Activated T-cell treated with anti-CD3 and anti-CD28 coated beads, Interleukin-2, amount 50 U/mL, for 4 hours (primary cell): ENCODE measurements at places on chromosomes 7 and 10. TPM values are rescaled to one million over a fixed set of nuclear protein-coding genes. Genes with fewer than 3 reads are reported as not detected.

Gene PAX2
- not detected for total RNA-seq

Gene OR2AE1
- not detected for total RNA-seq

Gene CCDC172
- not detected for total RNA-seq

Gene STEAP2
- total RNA-seq = 0.14 TPM

Gene ZNF503
- 0.30 TPM for total RNA-seq

DNA sequence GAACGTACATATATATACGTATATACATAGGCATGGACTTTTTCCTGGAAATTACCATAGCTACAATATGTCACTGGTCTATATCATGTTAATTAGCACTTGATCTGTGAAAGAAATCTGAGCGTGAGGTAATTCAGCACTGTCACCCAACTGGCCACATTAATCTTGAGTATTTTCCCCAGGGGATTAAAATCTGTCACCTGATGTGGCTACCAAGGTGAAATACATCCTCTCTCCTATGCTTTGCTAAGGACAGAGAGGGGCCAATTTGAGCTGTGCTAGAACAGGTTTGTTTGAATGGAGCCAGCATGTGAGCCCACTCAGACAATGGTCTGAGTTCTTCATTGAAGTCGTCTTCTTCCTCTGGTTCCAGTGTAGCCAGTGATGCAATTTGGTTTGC is 33.3 kb downstream of the CYCS start:
- DNase-seq = no peak

DNA sequence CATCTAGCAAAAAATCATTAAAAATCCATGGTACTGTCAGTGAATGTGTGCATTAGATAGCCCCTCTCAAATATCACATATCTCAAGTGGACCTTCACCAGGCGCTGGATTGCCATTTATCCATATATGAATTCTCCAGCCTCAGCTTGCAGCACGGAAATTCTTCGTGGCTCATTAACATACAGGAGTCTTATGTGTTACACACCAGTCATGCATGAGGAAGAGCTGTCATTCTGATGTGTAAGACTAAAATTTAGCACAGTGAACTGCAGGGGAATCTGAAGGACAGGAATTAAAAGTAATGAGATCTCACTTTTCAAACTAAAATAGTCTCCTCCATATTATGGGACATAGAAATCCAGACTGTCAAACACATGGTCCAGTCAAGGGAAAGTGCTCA is 542.4 kb upstream of the DPP6 start:
- no peak for DNase-seq

DNA sequence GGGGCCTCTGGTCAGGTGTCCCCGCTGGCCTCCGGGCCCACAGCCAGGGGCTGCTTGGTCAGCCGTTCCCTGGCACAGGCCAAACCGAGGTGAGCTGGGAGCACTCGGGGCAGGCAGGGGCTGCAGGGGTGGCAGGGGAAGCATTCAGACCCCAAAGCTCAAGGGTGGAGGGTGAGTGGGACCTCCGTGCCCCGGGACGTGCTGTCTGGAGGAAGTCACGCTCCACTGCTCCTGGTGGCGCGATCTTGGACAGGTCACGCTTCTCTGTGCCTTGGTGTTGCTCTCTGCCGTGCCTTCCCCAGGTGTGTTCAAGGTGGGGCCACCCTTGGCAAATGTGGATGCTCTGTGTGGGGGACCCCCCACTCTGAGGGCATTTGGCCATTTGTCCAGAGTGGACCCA is 24.6 kb upstream of the ELFN1 start:
- no peak for DNase-seq

DNA sequence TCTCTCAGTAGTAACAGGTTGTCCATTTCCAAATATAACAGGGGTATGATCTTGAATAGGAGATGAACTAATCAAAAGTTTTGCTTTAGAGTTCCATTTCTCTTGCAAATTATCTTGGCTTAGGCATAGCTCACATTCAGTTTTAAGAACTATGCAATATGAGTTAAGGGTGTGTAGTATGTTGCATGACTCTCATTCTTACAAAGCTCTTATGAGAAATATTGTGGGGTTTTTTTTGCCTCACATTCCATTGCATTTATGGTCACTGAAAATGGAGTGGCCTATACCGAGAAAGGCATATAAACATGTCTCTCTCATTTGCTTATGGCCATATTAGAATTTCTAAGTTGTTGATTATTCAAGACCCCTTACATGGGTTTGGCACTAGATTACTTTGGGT is 48.5 kb upstream of the LAMB1 start:
- DNase-seq = no peak

- no peak for DNase-seq
Measured at GRCh38 chr7:19110026-19110730, 7.3 kb downstream of the TWIST1 start.
